ENCODE measurements at places on chromosomes 11 and 22.
A peak's percentile ranks its signal among the peaks of the same experiment; 100 is the strongest.

DNA sequence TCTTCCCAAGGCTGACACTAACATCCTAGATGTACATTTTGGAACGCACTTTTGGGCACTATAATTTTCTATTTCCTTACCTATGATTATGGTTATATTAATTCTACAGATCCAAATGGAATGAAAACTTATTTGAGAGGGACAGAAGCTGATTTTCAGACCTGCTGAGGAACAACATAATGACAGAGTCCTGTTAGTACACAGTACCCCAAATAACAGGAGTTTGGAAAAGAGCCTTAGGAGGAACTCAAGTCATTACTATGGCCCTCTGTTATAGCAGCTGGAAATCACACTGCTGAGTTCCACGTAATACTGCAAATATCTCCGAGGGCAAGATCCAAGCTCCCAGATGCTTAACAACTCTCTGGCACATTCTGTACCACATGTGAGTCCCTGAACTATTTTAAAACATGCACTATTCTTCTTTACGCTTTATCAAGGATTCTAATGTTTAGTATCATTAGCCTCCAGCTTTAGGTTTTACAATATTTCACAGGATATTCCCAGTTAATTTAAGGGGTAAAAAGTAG is 1027.7 kb upstream of the CCDC90B start:
- DNase-seq = no peak

- peak; percentile 41 for DNase-seq
Observed at GRCh38 chr11:94602430-94603372, 35.5 kb downstream of the PIWIL4 start.

- no peak for DNase-seq
Observed at GRCh38 chr22:19169947-19170318, 8.6 kb downstream of the SLC25A1 start.

GRCh38 chr11:34223021-34223813 is 117.8 kb downstream of the NAT10 start:
- DNase-seq = no peak

DNA sequence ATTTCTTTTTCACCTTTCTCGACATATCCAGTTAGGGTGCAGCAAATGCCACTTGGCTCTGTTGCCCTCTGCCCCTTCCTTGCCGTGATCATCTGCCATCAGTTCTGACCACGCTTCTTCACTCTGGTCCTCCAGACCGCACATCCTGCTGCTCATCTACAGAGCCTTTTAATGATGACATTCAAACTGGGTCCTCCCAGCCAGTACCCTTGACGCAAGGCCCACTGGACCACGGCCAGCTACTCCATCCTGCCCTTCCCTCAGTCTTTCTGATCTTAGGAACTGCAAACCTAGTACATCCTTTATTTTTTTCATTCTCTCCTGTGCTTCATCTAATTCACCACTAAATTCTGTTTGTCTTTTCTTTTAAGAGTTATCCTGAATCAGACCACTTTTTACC is 551.8 kb downstream of the NTM start:
- no peak for DNase-seq

DNA sequence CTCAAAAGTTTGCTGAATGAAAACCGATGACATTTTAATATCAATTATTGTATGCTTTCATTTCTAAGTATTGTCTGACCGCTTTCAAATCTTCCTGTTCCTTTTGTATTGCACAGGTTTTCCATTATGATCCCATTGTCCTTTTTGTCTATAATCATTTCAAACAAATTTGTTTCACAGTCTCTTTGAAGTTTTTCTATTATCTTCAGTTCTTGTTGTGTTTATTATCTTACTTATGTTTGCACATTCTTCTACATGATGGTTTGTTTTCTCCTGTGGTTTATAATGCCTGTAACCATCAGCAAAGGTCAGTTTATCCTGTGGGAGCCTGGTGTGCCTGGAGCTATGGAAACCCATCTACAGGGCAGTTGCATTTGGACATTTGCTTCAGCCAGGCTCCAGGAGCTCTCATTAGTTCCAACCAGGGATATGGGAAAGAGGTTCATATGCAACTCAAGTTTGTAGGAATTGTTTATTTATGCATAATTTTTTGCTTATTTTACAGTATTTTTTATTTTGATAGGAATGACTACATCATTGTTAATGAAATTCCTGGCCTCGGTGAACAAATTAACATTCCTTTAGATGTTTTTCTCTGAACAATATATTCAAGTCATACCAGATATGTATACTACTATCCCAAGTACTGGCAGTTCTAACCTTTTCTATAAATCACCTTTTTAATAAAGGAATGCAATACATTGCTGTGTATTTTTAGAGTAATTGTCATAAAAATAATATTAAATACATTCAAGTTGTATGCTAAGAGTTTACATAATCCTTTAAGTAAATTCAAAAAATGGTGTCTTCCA is 179.2 kb downstream of the SBF2 start:
- no peak for DNase-seq

GRCh38 chr11:117181586-117182550 is 3.3 kb downstream of the SIDT2 start:
- DNase-seq = no peak

- no peak for DNase-seq
Observed at GRCh38 chr11:1948389-1948788, 1.3 kb downstream of the MRPL23 start.

All from activated T-cell treated with anti-CD3 and anti-CD28 coated beads, Interleukin-2, amount 50 U/mL, for 1 hour (primary cell).